ENCODE measurements at places on chromosomes 5 and 9.

DNA sequence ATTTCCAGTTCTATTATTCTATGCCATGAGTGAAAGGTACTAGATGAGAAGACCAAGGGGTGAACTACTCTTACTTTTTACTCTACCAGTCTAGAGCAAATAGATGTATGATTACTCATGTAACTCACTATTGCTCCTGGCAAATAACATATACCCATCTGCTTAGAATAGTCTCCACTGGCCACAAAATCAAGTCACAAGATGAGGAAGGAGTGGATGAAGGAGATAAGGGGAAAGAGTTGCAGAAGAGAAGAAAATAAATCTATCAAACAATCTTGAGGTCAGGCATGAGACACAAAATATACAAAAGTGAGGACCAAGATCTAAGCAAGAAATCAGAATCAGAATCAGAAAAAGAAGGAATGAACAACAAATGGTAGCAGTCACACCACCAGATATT lies 13.7 kb upstream of the NR4A3 start:
- DNase-seq = no peak

DNA sequence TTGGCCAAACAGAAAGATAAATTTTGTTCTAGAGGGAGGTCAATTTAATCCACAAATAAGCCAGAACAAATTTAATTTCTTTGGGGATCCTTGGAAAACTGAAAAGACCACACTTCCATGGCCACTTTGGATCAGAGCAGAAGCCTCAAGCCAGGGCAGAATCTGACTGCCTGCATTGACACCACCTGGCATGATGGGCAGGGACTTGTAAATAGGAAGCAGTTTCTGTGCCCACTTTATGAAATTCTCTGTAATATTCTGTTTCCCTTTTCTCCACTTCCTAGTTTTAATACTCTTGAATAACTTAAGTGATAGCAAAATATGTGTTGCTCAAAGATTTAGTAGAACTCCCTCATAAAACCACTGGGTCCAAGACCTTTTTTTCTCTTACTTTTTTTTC lies 6.7 kb upstream of the TMEM252 start:
- no peak for DNase-seq

- DNase-seq = no peak
Observed at GRCh38 chr5:115423541-115423940, 121.0 kb downstream of the FEM1C start.

DNA sequence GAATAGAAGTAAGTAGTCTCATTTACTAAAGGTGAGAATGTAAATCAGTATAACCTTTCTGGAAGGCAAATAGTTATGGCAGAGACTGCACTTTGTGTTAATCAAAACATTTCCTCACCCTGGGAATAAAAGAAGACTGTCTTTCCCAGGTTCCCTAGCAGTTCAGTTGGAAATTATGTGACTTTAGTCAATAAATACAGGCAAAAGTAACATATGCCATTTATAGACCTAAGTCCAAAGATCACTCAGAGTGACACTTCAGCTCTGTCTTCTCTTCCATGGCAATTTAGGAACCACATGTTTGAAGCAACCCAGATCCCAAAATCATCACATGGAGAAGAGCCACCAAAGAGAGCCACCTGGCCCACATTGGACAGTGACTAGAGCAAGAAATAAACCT lies 160.7 kb upstream of the SV2C start:
- no peak for DNase-seq

DNA sequence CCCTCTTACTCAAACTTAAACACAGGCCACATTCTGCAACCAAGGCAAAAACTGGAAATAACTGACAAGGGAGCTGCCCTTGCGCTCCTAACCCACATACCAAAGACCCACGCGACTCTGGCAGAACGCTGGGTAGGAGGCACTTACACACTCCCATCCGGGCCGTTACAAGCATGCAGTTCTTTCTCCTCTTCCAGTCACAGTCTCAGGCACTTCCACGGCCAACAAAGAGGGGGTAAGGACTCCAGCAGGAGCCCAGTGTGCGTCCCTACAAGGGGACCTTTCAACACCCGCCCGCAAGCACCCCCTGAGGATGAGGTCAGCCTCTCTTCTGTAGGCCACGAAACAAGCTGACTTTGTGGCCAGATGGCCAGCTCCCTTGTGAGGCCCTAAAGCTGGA lies 57.4 kb downstream of the SERINC5 start:
- no peak for DNase-seq

GRCh38 chr9:96199006-96199405 lies 103.0 kb downstream of the HSD17B3 start:
- DNase-seq = no peak

GRCh38 chr5:65775476-65775875 lies 53.5 kb downstream of the NLN start:
- no peak for DNase-seq

- no peak for DNase-seq
Observed at GRCh38 chr5:6169660-6170059, 208.7 kb downstream of the MED10 start.

DNA sequence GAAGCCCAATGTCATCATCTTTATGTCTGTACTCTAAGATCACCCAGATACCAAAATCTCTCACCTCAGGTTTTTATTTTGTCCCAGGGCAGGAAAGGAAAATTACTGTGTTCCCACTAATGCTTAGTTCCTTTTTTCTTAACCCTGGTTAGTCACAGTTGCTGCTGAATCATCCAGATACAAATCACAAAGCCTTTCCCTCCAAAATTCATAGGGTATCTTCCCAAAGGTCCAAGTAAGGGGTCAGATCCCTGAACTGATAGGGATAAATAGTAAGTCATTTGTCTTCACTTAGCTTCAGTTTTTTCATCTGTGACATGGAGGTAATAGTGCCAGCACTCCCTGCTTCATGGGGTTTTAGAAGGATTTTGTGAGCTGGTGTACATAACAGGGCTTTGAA lies 2.2 kb downstream of the PLCXD3 start:
- no peak for DNase-seq

GRCh38 chr9:27440888-27441740 lies 83.0 kb upstream of the IFNK start:
- no peak for DNase-seq

DNA sequence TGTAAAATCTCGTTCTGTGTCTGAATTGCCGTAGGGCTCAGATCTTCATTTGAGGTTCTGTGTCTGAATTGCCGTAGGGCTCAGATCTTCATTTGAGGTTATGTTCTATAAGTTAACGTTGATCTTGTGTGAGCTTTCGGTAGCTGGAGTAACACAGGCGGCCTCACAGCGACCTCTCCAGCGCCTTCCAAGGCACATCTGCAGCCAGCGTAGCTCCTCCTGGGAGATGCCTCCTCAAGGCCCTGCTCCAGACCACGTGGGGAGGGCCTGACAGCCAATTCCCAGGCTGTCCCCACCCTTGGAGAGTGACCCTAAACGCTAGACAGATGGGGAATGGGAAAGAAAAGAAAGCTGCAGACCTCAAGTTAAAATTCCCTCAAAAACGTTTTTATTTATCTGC lies 8.7 kb upstream of the AHRR start:
- DNase-seq = no peak

DNA sequence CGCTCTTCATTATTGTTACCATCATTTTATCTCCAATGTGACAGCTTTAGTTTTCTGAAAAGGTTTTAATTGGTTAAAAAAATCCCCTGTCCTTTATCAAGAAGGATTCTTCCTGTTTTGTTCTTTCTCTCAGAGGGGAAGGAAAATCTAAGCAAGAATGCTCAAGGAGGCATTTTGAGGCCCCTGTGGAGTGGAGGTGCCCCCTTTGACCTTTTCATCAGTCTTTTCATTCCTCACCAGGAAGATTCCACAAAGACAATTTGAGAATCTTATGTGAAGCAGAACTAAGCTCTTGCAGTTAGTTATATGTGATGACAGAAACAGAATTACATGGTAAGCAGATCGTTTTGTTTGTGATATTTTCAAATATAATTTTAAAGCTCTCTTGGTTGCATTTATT lies 489.6 kb downstream of the MAN2A1 start:
- DNase-seq = no peak

DNA sequence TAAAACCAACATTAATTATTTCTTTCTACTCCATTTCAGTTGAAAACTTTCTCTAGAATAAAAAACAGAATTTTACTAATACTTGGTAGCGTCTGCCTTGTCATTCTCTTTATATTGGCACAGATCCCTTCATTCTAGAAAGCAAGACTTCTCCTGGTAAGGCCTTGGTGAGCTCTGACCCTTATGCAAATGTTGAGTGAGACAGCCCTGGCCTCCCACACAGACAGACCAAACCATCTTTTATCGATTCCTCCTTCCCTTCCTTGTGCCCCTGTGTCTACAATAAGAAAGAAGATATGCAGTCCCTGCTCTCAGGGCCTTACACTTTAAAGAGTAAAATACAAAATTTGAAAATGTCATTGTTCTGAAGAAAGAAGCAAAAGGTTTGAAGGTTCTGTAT lies 262.2 kb downstream of the EFNA5 start:
- no peak for DNase-seq

GRCh38 chr5:157464519-157465171 lies 4.6 kb downstream of the NIPAL4 start:
- no peak for DNase-seq

DNA sequence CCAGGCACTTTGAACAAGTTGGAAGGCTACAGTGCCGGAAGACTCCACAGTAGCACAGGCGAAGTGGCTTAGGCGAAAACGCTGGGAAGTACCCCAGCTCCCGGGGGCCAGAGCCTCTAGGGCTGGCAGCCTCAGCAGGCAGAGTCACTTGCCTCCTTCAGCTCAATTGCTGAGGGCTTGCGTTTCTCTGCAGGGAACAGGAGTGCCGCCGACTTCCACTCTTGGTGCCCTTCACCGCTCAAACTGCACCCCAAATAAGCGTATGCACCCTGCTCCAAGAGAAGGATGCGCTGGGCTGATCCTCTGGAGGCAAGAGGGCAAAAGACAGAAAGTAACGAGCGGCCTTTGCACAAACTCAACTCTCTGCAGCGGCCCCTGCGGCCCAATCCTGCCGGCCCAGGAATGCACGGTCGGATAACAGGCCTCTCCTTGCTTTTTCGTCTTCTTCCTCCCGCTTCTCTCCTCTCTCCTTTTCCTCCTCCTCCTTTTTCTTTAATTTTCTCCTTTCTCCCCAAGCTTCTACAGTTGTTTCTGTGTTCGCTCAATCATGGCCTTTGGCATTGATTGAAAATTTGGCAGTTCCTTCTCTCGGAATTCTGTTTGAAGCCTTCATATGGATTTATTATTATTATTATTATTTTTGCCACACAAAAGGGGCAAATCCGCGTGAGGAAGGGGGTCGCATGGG lies 1.1 kb upstream of the S1PR3 start:
- DNase-seq = no peak

DNA sequence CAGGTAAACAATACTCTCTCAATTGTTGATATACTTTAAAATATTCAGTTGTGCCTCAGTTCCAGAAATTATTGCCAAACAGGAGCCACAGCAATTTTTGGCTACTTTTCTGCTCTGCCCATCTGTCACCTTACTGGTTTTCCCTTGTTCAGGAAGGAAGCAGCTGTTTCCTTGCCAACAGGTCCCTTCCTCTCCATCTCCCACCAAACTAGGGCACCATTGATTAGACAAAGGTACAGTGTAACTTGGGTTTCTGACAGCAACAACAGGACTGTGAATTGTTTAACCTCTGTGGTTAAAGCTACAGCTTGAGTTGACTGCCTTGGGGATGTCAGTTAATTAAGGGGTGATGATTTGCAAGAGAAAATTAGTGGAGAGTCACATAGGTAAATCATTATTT lies 76.9 kb downstream of the PIP5K1B start:
- DNase-seq = no peak

DNA sequence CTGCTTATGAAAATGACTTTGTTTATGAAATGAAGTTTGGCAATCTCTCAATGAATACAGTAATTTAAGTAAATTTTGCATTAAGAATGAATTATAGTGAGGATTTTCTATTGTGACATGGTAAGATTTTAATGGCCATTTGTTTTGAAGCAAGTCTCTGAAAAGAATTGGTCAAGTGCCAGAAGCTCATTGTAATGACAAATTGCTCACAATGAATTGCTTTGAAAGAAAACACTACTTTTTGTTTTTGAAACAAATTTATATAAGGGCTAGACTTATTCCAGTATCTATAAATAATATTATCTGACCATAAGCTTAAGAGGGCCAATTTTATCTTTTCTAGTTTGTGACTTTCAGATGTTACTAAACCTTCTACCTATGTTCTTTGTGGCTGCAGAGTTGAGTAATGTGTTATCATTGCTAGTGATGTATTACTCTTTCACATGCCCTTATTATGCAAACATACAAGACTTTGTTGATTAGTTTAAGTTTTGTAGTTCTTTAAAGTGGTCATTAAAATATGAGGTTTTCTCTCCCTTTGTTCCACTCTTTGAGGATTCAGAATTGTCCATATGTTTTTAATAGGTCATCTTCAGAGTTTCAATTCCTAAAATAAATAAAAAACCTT lies 93.0 kb upstream of the ZNF608 start:
- no peak for DNase-seq

DNA sequence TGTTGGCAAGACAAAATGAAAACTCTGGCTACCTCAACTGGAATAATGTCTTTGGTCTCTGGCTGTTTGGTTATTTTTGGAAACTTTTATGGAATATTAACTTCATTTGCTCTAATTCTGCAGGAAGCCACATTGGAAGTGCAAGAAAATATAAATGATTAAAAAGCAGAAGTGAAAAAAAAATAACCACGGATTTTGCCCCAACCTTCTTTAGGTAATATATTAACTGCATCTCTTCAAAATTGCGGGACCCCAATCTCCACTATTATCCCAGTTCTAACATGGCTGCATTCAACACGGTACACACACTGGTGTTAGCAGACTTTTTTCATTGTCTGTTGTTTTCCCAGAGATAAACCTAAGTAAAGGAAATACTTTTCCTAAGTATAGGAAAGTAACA lies 23.0 kb downstream of the GLIS3 start:
- DNase-seq = no peak

- no peak for DNase-seq
Observed at GRCh38 chr9:97545486-97545885, 44.0 kb downstream of the TMOD1 start.

DNA sequence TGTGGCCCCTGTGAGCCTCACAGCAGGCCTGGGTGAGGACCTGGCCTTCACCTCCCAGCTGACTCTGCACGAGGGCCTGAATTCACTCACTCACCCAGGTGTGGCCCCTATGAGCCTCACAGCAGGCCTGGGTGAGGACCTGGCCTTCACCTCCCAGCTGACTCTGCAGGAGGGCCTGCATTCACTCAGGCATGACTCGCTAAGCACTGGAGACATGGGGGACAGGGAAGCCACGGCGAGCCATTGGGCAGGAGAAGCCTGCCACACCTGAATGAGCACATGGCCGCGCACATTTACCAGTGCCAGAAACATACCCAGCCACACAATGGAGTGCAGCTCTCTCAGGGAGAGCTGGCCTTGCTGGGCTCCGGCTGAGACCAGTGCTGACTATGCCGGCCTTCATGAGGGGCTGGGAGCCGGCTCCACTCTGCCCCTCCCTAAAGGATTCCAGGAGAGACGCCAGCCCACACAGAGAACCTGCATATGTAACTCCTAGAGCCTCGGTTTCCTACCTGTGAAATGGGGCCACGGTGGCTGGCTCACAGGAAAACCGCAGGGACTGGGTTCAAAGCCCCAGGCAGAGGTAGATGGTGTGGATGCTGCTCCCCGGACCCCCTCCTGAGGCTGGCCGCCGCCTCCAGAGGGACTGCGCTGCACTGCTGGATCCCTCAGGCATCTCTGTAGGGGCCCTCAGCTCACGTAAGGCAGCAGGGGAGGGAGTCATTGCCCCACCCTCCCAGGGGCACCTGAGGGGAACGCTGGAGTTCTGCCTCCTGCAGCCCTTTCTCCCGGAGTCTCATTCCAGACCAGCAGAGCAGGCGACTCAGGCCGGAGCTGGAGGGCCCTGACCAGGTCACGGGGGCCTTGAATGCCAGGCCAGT lies 7.2 kb downstream of the ADAMTS2 start:
- no peak for DNase-seq
